GOT3 (cell line): ENCODE measurements at places on chromosomes 6 and 20.

DNA sequence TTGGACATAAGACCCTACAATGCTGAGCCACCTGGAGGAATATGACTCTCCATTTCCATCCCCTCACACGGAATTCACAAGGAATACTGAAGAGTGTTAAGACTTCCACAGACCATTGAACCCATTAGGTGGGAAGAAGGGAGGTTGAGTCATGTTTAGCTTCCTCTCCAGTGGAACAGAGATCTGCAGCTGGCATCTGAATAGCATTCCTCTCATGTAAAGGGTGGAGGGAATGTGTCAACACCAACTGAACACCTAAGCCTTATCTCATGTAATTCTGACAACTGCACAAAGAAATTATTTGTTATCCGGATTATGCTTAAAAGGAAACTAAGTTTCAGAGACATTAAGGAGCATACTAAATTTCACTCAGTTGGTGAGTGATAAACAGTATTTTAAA is 705.9 kb downstream of the MAFB start:
- no peak for DNase-seq

DNA sequence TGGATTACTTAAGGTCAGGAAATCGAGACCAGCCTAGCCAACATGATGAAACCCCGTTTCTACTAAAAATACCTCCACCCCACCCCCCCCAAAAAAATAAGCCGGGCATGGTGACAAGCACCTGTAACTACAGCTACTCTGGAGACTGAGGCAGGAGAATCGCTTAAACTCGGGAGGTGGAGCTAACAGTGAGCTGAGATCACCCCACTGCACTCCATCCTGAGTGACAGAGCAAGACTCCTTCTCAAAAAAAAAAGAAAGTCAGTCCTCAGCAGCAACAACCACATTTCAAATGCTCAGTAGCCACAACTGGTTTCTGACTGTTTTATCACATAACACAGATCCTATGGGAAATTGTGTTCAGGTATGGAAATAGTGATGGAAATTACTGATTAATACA is 135.3 kb downstream of the HFE start:
- DNase-seq, result no peak

DNA sequence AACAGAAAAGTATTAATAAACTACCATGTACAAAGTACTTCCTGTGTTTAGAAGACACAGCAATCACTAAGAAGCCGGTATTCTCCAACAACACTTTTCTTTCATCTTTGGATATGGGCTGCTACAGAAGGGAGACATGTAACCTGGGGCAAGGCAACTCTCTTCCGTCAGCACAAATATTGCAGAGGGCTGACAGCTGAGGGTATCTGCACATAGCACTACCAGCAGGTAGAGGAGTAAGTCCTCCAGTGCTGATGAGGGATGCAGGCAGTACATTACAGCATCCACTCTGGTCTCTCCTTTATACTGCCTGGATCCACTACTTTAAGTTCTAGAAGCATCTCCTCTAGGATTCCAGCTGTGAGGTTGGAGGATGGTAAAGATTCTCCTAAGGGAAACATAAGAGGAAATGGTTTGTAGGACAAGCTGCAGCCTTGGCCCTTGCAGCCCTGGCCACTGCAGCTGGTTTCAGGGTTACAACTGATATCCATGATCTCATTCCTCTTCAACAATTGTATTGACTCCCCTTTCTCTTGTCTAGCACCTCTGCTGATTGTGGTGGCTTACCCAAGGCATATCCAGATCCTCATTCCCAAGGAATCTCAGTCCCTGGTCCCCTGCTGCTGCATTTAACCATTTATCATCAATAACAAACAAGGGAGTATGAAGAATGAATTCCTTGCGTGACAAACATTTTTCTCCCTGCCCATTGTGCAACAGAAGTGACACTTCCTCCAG is 110.7 kb upstream of the ADGRF1 start:
- DNase-seq, result no peak

GRCh38 chr20:17619351-17620093 is 49.6 kb downstream of the DSTN start:
- no peak for DNase-seq

DNA sequence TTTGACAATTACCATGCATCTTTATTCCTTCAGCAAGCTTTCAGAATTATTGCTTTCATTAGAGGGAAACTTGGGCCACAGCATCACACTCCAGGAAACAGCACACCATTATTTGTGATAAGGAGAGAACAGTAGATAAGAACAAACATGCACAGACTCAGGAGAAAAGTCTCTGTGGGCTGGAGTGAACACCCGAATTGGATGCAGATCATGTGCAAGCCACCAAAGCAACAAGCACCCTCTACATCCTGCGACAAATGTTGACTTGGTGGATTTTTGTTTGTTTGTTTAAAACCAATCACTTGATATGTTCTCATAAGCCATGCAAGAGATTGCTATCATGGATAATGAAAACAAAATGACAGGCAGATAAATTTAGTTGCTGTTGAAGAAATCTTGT is 67.7 kb upstream of the ZFP64 start:
- DNase-seq, result no peak

DNA sequence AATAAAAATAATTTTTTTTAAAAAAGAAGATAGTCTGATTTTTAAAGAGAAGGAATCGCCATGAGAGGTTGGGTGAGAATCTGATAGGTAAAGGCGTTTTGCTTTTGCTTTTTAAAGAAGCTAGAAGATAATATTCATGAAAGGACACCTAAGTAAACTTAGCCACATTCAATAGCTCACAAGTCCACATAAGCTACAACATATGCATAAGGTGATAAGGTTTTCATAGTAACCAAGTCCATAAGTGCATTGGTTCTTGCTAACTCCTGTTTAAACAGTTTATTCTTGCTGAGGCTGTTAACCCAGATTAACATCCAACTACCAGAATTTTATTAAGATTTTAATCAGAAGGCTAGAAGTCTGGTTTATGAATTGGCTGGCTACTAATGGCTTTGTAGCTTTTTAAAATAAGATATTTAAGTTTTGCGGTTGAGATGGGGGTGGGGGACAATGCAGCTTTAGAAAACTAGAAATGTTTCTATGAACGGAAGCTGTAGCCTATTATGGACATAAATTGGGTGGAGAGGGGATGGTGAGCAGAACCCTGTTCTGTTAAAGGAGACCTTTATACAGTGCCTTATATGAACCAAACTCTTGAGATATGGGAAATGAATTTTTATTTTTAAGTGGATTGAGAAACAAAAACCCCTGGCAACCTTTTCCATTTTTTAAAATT is 235.1 kb downstream of the ZFAND3 start:
- DNase-seq, result no peak

DNA sequence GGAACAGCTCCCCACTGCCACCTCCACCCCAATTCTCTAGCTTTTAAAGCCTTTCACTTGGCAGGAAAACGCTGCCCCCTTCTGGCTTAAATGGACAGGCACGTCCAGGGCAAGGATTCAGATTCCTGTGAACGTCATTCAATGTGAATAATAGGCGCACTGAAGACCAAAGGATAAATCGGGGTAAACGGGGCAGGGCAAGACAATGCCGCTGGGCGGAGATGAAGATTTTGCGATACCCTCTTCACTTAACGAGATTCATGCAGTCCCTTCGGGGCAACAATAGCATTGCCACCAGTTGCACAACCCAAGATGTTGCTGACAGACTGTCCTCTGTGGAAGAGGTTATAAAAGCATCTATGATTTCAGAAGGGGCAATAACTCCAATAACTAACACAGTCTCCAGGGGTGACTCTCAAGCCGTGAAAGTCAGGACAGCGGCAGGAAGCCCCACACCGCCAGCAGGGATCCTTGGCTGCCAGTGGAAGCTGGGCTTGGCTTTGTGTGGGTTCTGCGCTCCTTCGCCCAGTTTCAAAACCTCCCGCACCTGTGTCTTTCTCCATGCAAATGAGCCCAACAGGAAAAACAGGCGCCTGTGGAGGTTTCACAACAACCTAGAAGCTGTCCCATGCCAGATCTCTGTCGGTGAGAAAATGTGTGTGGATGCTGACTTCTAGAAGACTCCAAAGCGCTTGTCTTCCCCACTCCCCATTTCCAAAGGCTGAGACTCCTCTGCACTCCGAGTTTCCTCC is 291.8 kb downstream of the BMP7 start:
- no peak for DNase-seq

- DNase-seq, result no peak
Measured at GRCh38 chr6:131029626-131030297, 33.3 kb downstream of the EPB41L2 start.

DNA sequence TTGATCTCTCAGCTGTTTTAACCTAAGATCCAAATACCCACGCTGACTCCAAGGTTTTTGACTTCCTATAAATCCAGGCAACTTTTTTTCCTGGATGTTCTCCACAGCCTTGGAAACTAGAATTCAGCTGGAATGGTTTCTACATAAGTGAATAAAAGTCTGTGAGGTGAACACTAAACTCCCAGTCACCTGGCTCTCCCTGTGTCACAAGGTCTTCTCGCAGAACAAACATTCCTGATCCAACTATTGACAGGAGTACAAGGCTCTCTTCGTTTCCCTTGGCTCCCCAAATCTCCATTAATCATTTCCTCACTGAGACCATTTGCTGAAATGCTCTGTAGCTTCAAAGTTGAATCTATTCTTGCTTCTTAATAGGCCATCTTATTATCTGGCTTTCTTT is 265.7 kb downstream of the ADGRG6 start:
- DNase-seq, result no peak

GRCh38 chr6:16539086-16539931 is 222.0 kb downstream of the ATXN1 start:
- no peak for DNase-seq

- no peak for DNase-seq
Measured at GRCh38 chr6:165850434-165851019, 187.5 kb upstream of the PDE10A start.

GRCh38 chr6:144786825-144787224 is 501.7 kb downstream of the UTRN start:
- no peak for DNase-seq

GRCh38 chr6:123226398-123226797 is 230.4 kb downstream of the CLVS2 start:
- DNase-seq, result no peak

DNA sequence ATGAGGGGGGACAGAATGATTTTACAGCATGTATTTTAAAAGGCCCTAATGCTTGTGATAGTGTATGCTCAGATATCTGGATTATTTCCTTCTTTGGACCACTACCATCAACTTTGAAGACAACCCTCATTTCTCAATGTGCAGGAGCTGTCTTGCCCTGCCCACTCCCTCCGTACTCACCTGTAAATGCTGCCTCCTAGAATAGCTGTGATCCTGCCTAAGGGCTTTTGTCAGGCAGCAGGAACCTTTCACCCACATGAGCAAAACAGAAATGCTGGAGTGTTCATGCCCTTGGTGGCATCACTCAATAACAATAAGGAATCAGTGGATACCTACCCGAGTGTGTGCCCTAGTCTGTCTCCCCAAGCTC is 723.6 kb upstream of the FLRT3 start:
- no peak for DNase-seq

- no peak for DNase-seq
Measured at GRCh38 chr6:157121897-157122296, 201.4 kb downstream of the TMEM242 start.

- DNase-seq, result peak; percentile 23
Measured at GRCh38 chr6:113632220-113632864, 224.8 kb upstream of the MARCKS start.

DNA sequence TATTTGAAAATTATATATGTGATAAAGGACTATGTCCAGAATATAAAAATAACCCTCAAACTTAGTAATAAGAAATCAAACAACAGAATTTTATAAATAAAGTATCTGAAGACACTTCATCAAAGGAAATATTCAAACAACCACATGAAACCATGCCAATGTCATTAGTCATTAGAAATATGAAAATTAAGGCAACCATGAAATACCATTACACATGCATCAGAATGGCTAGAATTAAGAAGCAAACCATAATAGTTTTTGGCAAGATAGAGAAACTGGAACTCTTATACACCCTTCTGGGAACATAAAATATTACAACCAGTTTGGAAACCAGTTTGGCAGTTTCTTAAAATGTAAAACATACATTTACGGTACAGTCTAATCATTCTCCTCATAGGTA is 137.2 kb upstream of the ADGRB3 start:
- DNase-seq, result no peak

DNA sequence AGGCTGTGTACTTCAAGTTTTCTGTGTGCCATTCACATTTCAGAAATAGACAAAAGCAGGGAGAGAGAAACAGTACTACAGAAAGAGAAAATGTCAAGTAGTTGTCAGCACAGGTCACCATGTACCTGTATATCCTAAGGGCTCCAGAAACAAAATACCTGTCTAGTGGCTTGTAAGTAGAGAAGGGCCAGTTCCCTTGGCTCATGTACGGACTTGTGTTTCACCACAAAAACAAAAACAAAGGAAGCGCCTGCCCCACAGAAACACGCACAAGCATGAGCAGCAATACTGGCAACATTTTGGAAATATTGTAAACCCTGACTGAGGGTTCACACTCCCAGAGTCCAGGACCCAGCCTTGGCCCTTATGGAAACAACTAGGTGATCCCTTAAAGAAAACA is 44.3 kb downstream of the CNKSR3 start:
- DNase-seq, result no peak

GRCh38 chr20:10632721-10633509 is 40.9 kb downstream of the JAG1 start:
- no peak for DNase-seq

- DNase-seq, result no peak
Measured at GRCh38 chr6:11459079-11459610, 78.4 kb upstream of the TMEM170B start.

GRCh38 chr6:165484178-165484889 is 174.9 kb upstream of the C6orf118 start:
- DNase-seq, result no peak

DNA sequence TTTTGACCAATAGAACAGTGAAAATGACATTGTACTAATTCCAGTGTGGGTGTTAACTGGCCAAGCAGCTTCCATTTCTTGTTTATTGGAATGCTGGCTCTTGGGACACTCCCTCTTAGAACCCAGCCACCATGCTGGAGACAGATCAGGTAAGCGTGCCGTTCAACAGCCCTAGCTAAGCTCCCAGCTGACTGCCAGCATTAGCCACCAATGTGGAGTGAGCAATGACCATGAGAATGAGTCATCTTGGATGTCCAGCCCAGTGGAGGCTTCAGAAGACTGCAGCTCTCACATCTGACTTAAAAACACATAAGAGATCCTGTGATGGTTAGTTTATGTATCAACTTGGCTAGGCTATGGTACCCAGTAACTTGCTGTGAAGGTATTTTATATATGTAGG is 3.0 kb upstream of the LINC00237 start:
- no peak for DNase-seq

GRCh38 chr6:163707387-163708355 is 293.2 kb downstream of the QKI start:
- DNase-seq, result no peak

GRCh38 chr6:27874016-27874415 is 38.2 kb downstream of the OR2B2 start:
- DNase-seq, result no peak

DNA sequence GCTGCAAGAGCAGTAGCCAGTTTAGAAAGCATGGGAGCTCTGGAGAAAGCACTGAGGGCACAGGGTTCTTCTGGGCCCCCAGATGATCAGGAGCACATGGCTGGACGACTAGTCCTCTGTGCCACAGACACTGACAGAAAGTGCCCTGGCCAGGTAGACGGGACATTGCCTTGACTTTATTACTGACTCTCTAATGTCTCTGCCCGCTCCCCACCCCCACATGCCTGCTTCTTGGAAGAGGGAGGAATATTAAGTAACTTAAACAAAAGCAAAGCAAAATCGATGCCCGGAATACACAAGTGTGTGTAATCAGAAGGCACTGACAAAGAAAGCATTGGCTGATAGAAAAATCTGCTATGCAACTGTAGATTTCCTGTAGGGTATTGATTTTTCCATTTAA is 99.3 kb downstream of the SOBP start:
- DNase-seq, result no peak

- DNase-seq, result no peak
Measured at GRCh38 chr6:43355862-43356590, 13.4 kb downstream of the ZNF318 start.
